ENCODE measurements at places on chromosomes 12 and 14.
A peak's percentile ranks its signal among the peaks of the same experiment; 100 is the strongest.

- no peak for DNase-seq
Observed at GRCh38 chr12:120214626-120215356, 13.9 kb upstream of the RPLP0 start.

GRCh38 chr12:52612431-52613383, 5.7 kb downstream of the KRT73 start:
- DNase-seq, result peak; percentile 33

- DNase-seq, result no peak
Observed at GRCh38 chr12:2335109-2335508, 282.3 kb downstream of the CACNA1C start.

DNA sequence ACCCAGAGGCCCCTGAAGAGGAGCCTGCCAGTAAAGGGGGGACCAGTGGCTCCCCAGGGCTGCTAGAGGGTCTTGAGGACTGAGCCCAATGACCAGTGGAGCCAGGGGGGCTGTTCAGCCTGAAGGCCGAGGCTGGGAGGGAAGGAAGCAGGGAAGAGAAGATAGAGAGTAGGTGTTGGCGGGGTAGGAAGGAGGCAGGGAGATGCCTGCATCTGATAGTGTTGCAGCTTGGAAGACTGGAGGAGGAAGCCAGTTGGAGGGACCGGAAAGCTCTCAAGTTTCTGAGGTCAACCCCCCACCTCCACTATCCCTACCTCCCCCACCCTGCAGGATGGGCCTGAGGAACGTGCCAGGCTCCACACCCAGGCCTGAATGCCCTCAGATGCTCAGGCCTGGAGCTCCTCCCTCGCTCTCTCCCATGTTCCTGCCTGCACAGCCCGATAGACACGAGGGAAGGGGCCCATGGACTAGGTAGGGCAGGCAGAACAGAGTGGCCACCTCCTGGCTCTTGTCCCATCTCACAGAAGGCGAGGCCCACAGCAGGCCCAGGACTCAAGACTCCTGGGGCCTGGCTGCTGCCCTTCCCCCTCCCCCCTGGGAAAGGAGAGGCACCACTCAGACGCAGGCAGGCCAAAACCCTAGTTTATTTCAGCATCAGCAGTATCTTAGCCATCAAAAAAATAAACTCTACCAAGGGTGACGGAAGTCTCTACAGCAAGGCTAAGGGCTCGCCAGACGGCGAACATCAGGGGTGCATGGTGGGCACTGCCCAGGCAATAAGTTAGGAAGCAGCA, 3.4 kb downstream of the CKB start:
- peak; percentile 68 for DNase-seq

- no peak for DNase-seq
Observed at GRCh38 chr12:81668475-81668874, 90.7 kb downstream of the PPFIA2 start.

Data from hematopoietic multipotent progenitor cell treated with erythropoietin and hydrocortisone succinate and interleukin-3 and kit ligand, for 6 days (in vitro differentiated cells).